ENCODE measurements at places on chromosomes 5 and 9.

- DNase-seq: no peak
Observed at GRCh38 chr9:126232461-126232860, 94.2 kb upstream of the MVB12B start.

- no peak for DNase-seq
Observed at GRCh38 chr9:83299094-83299493, 236.2 kb upstream of the RASEF start.

GRCh38 chr5:93151121-93151520, 429.9 kb downstream of the NR2F1-AS1 start:
- DNase-seq: no peak

- no peak for DNase-seq
Observed at GRCh38 chr9:4741365-4742089, 525 bp upstream of the AK3 start.

GRCh38 chr9:98404237-98404636, 148.8 kb upstream of the TBC1D2 start:
- no peak for DNase-seq

DNA sequence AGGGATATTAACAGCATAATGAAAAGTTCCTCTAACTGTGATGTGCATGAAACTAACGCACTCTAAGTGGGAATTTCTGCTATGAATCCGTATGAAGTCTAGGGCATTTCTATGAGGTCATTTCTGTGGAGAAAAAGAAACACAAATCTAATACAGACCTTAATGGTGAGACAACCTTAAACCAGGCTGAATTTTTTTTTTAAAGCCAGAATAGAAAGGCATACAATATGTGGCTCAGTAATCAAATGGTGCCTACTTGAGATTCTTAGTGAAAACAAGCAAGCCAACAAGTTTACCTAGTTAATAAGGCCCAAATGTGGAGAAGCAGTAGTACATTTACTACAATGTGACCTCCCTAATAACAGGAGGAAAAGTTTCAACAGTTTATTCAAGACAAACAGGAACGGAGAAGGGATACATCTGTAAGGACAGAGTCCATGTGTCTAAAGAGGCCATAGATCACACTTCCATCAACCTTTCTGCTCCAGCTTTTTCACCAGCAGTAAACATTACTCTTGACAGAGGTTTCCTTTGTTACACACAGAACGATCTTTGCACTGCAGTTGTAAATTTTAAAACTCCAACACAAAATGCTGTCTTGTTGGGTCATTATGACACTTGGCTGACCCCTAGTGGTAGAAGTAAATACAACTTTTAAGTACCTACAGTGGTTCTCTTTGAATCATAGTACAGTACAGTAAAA, 26.2 kb downstream of the CARNMT1 start:
- no peak for DNase-seq
